CD14-positive monocyte (primary cell): ENCODE measurements at places on chromosomes 5 and 9.

DNA sequence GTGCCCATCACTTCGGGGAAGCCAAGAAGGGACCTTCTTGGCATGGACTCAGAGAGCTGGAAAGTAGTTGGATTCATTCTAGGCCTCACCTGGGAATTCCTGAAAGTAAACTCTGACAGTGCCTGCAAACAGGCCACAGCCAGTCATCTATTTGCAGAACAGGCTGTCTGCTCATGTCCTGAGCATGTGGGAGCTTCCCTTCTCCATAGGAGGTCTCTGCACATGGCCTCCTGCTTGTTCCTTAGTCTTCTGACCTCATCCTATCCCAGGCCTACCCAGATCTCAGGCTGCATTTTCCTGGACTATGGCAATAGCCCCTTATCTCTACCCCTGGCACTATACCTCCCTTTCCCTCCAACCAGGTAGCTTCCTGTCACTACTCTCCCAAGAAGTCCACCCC is 67.2 kb upstream of the FSTL4 start:
- no peak for DNase-seq

DNA sequence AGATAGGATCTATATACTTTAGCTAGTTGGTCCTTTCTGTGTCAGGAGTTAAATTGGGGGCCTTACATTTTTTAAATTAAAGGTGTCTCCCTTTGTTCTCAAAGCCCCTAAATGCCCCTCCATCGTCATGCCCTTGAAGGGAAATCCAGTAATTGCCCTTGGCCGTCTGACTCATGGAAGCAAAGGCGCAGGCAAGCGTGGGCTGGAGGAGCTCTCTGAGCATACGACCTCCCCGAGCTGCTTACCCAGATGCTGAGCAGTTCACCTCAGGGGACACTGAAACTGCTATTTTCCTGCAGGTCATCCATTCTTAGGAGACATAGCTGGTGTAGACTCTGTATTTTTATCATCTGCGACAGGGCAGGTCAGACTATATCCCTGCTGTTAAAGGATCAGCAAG is 23.0 kb downstream of the PCSK1 start:
- DNase-seq: no peak

DNA sequence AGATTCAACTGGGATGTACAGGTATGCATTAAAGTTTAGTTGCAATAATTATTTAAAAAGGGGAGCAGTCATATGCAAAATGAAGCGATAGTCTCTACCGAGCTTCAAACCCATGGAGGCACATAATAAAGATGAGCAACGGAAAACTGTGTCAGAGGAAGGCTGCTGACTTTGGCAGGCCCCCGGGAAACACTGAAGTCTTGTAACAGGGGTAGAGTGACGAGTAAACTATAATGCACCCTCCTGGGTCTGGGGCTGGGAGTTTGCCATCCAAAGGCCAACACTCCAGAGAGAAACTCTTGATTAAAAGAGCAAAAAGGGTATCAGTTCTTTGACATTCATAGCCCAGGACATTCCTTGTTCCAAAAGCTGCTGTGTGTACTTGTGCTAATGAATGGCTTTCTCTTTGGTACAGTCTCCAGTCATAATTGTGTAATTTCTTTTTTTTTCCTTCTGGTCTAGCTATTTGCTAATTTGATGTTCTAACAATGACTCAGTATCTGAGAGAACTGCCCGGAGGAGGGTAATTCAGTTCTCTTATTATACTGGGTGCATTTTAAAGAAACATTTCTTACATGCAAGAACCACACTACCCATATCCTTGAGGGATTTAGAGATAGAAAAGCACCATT is 59.2 kb downstream of the TNC start:
- DNase-seq: no peak

- DNase-seq: no peak
Measured at GRCh38 chr9:13817754-13818278, 496.1 kb downstream of the NFIB start.

- no peak for DNase-seq
Measured at GRCh38 chr5:136686192-136686872, 321.0 kb upstream of the TRPC7 start.

- no peak for DNase-seq
Measured at GRCh38 chr5:149711338-149711737, 18.8 kb upstream of the PPARGC1B start.

- no peak for DNase-seq
Measured at GRCh38 chr9:19255112-19255511, 24.6 kb downstream of the DENND4C start.
